ENCODE measurements at places on chromosomes 7 and 10.

- no peak for DNase-seq
These were observed 3.2 kb downstream of the TNS3 start for GRCh38 chr7:47578579-47579270.

- DNase-seq = no peak
These were observed 516.3 kb upstream of the MKI67 start for GRCh38 chr10:128642502-128642901.

DNA sequence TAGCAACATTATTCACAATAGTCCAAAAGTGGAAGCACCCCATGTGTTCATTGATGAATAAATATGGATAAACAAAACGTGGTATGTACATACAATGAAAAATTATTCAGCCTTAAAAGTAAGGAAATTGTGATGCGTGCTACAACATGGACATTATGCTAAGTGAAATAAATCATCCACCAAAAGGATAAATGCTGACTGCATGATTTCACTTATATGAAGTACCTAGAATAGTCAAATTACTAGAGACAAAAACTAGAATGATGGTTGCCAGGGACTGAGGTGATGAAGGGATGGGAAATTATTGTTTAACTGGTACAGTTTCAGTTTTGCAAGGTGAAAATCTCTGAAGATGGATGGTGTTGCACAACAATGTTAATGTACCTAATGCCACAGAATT, 56.6 kb downstream of the THSD7A start:
- no peak for DNase-seq

DNA sequence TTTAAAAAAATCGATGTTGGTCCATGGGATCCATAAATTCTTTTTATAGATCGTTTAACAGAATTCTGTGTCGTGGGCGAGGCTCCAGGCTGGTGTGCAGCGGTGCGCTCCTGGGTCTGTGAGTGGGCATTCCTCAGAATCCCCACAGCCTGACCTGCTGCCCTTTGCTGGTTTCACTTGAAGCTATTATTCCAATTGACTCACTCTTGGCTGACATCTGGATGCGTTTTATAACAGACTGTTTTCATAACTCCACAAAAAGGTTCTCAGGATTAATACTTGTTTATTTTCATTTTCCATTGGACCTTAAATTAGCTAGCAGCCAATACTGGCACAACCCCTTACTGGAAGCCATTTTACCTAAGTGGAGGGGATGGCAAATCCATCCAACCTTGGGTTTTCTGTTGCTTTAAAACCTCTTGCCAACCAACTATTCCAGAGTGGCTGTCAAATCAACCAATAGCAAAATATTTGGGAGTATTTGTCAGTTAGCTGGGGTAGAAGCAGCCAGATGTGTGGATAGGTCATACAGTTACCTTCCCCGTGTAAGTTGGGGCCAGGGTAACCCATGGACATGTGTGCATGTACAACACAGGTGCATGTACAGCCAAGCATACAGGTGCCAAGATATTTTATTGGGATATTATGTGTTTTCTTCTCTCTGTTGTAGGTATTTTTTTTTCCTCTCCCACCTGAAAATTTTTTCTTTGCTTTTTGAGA, 160.7 kb upstream of the ZNF32 start:
- no peak for DNase-seq

GRCh38 chr10:128053356-128053755, 72.9 kb downstream of the MKI67 start:
- no peak for DNase-seq

DNA sequence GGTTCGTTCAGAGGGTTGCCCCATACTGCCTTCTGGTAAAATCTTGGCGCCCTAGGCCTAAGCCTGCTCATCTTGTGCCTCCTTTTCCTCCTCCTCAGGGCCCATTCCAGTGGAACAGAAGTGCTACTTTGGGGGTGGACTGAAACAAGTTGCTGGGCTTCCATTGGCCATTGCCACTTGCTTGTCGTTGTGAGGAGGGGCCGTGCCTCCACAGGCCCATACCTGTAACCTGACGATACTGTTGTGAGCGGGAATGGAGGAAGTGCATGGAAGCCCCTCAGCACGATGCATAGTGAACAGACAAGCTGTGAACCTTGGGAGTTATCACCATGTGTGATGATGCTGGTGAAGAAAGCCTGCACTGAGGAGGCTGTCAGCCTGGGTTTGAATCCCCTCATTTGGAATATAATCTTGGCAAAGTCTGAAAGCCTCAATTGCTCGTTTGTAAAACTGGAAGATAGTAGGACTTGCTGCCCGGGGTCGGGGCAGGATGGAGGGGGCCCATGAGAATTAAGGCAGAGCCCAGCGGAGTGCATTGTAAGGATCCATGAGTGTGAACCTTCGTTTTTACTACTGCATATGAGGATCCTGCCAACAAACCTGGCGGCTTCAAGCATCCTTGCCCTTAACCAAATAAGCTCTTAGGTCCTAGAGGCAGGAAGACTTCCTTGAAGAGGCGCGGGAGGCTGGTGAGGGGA, 671 bp upstream of the PAPSS2 start:
- DNase-seq = no peak

DNA sequence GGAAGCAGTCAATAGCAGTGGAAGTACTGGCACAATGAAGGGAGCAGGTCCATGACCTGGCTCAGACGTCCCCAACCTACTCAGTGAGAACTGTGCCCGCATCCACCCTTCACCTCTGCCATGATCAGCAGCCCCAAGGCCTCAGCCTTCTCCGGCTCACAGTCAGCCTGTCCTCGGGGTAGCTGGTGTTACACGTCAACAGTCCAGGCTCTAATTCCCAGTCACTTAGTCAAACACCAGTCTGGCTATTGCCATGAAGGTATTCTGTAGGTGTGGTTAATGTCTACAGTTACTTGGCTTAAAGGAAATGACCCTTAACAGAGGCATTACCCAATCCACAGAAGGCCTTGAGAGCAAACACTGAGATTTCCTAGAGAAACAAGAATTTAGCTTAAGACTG, 49.1 kb downstream of the GRB10 start:
- no peak for DNase-seq

DNA sequence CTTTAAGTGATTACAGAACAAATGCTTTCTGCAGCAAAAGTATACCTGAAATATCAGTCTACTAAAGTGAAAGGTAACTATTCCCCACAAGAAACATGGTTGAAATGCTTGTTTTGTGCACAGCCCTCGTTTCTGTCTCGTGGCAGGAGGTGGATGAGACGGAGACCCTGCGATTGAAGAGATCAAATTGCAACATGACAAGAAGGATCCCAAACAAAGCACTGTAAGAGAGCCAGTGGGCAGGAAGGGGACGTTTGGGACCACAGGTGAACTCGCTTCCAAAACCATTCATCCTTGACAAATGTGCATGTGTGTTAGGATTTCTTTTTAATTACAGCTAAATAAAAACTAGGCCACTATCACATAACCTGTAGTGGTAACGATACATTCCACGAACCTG, 192.6 kb downstream of the CCSER2 start:
- no peak for DNase-seq

GRCh38 chr10:58319599-58319998, 15.2 kb upstream of the UBE2D1 start:
- DNase-seq = no peak

- DNase-seq = no peak
These were observed 24.5 kb downstream of the FAM171A1 start for GRCh38 chr10:15346440-15347141.

- DNase-seq = no peak
These were observed 51.0 kb downstream of the CAV1 start for GRCh38 chr7:116575853-116576252.

- DNase-seq = no peak
These were observed 3.2 kb downstream of the FRMD4A start for GRCh38 chr10:14327527-14327926.

DNA sequence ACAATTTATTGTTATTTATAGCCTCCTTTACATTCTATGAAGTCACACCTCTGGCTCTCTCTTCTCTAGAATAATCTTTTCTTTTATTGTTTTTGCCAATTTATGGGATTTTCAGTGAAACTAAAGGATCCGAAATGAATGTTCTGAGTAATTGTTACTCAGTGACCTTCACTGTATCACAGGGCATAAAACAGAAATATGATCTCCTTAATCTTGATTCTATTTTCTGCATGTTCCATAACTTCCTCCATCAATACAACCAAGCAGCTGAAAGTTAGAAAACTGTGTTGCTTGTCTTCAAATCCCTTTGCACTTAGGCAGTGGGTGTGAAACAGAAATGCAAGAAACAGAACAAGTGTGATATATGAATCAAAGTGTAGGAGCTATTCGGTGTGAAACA, 57.4 kb upstream of the FERD3L start:
- DNase-seq = no peak

- no peak for DNase-seq
These were observed 75.4 kb downstream of the ADARB2 start for GRCh38 chr10:1661859-1662437.

DNA sequence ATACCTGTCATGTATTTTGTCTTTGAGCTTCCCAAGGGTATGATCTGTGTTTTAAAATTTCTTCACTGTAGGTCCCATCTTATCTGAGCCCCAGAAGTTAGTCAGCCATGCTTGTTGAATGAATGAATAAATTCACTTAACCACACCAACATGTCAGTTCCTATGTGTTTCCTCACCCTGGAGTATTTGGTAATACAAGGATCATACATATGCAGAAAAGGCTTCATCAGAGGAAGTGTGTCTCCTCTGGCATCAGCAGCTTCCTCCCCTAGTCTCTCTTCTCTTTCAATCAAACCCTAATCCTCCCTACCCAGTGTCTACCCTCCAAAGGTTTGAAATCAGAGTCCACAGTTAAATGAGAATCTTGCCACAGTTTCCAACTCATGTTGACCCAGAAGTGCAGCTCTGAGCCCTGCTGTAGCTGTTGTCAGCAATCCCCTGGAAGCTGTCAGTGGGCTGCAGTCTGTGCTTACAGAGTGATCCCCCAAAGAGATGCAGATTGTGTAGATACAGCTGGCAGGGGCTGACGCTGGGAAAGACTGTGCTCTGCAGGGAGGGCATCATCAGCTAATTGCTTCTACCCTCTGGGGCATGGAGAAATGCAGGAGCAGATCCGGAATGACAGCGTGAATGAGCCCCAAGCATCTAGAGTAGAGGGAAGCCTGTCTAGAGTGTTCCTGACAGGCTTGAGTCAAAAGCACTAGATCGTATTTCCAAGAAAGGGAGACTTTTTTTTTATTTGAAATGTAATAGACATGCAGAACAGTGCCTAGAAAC, 105.0 kb upstream of the WDR11 start:
- DNase-seq = no peak
